ENCODE measurements at places on chromosomes 2 and 18.

DNA sequence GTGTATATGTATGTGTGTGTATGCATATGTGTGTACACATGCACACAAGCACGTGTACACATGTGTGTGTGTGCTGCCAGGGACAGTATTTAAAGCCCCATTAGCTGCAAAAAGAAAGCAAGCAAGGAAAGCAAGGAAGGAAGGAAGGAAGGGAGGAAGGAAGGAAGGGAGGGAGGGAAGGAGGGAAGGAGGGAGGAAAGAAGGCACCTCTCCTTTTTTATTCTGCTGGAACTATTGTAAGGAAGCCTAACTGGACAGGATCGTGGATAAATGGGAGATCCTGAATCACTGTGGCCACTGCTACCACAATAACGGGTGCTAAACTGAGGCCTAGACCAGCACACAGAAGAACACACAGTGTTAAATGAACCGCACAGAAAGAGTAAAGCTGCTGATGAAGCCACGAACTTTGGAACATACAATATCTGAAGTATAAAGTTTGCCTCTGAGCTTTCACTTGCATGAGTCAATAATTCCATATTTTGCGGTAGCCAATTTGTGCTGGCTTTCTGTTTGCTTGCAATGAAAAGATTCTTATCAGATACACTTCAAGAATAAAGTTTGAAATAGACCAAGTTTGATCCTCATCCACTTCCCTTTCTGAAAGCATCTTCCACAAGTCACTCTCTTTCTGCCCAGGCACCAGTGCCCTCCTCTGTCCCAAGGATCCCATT is 15.5 kb downstream of the CACNB4 start:
- DNase-seq = no peak

DNA sequence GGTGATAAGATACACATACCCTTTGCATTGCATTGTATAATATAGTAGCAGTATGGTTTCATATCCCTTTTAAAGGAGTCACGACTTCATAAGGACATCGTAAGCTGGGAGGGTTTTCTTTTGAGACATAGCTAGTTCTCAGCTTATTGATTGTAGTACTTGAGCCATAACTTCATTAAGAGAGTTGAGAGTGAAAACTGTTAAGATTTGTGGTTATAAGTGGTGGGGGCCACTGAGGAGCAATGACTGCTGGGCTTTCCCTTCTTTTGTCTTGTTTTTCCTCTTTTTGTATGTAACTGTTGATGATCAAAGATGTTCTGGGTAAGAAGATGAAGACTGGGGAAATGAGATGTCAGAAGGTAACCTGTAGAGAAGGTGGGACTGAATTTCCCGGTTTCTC is 11.0 kb downstream of the EIF5B start:
- DNase-seq = no peak

- DNase-seq = no peak
Measured at GRCh38 chr2:216713691-216714336, 18.5 kb upstream of the IGFBP5 start.

GRCh38 chr2:40178171-40178778 is 273.6 kb downstream of the SLC8A1 start:
- no peak for DNase-seq

DNA sequence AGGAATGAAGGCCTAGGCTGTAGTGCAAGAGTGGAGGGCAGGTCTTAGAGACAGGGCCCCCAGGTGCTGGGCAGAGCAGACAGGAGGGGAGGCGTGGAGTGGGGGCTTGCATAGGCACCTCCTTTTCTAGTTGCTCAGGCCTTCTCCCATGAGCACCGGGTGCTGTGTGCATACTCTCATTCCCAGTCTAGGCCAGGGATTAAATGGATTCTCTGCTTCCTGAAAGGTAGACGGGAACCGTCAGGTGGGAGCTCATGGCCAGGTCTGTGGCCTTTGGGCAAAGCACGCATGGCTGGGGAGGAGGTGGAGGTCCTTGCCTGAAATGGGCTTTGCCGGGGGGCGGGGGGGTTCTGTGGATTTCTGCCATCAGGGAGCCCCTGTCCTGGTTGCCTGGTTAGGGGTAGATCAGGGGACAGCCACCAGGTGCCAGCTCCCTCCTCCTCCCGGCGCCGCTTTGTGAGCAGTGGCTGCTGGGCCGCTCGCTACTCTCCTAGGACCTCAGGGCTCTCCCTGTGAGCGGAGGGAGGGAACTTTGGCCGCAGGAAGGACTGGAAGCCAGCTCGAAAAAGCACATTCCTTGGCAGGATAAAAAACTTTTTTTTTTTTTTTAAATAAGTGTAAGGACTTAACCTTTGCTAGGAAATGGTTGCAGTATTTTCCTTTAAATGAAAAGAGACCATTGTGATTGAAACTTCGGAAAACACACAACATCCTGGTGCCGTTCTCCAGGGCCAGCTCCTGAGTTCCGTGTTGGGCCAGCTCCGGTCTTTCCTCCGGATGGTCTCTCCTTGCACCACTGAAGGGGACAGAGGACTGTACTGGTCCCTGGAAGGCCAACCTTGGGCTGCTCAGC is 82.8 kb upstream of the HAAO start:
- no peak for DNase-seq

- no peak for DNase-seq
Measured at GRCh38 chr18:79222790-79223189, 153.6 kb downstream of the ATP9B start.

Data from SJSA1 (cell line).